ENCODE measurements at places on chromosomes 1 and 21.

- no peak for DNase-seq
Observed at GRCh38 chr1:113784104-113784779, 25.0 kb upstream of the PHTF1 start.

GRCh38 chr1:18536356-18536755 is 55.6 kb downstream of the KLHDC7A start:
- DNase-seq, result no peak

DNA sequence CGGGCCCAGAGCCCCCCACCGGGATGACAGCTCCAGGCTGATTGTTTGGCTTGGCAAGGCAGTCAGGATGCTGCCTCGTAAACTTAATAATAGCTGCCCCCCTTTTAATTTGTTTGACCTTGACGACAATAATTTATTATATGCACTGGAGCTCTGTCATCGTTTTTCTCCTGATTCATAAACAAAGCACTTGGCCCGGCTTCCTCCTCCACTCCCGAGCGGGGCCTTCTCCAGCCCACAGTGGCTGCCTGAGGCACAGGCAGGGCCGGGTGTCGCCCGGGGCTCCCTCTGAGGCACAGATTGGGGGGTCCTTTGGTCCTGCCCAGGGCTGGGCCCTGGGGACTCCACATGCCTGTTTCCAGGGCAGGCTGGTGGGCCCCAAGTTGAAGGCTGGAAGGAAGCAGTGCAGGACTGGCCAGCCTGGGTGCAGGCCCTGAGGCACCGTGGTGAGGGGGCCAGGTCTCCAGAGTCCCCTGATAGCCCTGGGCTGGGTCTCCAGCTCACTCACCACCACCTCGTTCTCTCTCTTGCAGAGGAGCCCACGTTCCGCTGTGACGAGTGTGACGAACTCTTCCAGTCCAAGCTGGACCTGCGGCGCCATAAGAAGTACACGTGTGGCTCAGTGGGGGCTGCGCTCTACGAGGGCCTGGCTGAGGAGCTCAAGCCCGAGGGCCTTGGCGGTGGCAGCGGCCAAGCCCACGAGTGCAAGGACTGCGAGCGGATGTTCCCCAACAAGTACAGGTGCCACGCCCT is 52.0 kb upstream of the ARHGEF16 start:
- no peak for DNase-seq

DNA sequence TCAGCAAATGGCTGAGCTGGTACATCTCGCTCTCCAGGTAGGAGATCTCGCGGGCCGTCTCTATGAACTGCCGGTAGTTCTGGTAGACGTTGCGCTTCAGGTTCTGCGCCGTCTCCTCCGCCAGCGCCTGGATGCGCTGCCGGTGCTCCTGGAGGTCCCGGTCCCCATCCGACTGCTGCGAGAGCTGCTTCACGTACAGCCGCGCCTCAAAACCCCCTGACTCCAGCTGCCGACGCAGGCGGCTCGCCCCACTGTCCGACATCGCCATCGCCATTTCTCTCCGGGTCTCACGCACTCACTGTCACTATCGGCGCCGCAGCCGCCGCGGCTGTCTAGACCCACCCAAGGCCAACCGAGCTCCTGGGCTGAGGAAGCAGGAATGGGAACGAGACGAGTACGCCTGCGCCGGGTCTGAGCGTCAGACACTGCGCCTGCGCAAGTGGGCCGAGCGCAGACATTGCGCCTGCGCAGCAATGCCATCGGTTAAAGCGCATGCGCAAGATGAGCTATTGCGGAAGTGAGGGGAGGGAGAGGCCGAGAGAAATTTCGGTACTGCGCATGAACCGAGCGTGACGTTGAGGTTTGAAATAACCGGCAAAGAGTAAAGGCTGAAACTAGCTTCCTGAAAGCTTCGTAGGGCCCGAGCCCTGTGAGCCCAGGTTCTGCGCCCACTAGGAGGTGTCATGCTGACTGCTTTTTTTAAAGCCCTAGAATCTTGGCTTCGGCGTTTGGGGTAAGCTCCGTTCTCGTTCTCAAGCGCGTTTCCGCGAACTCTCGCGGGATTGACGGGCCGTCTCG is at the start of gene EXOC8:
Gene EXOC8 (minus strand): TSS at position 381 of the 798 bp plus-strand sequence. CDS start 107 bp downstream, at position 274.
- DNase-seq, result peak; percentile 93

DNA sequence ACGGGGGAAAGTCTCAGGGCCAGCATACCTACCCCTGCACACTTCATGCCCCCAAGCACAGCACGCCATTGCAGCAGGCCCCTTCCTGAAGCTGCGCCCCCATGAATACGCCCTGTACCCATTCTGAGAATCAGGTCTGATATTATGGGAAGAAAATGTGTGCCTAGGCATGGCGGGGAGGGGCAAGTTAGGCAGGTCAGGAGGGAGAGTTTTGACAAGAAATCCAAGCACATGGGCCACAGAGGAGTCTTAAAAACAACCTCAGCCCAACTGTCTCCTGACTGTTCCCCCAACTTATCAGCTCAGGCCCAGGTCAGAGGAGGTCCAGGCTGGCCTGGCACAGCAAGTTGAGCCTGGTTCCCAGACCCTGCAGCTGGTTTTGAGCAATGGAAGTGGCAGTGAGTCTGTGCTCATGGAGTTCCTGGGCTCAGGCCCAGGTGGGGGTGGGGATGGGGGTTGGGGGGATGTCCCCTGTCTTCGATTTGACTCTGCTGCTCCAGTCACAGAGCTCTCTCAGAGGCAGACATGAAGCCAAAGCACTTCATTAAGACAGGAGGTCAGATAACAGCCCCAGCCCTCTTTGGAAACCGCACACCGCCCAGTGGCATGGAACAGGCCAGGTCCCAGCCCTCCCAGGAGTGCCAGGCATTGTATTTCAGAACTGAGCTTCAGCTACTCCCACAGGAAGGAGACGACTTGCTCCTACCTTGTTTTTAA is 20.6 kb upstream of the BCAR3 start:
- no peak for DNase-seq

- DNase-seq, result no peak
Observed at GRCh38 chr21:33864150-33864549, 51.5 kb downstream of the ATP5PO start.

GRCh38 chr1:109267743-109268300 is 15.1 kb downstream of the PSRC1 start:
- DNase-seq, result no peak

- no peak for DNase-seq
Observed at GRCh38 chr1:233367057-233367803, 39.7 kb downstream of the MAP3K21 start.
